ENCODE measurements at places on chromosomes 2 and 18.

DNA sequence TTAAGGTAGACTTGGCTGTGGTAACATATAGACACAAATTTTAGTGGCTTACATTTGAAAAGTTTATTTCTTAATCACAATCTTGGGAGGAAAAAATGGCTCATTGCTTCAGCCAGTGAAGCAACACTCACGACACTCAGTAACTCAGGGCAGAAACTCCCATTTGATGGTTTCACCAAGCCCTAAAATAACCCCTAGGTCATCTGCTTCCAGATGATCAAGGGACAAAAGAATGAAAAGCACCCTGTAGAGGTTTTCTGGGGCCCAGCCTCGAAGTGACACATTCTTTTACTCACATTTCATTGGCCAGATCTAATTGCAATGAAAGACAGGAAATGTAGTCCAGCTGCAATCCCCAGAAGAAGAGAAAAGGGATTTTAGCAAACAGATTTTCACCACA is 275.9 kb downstream of the TMX3 start:
- DNase-seq: no peak

GRCh38 chr2:221025398-221025797 is 546.7 kb downstream of the EPHA4 start:
- no peak for DNase-seq

GRCh38 chr18:48084858-48085257 is 154.4 kb upstream of the SMAD2 start:
- no peak for DNase-seq

DNA sequence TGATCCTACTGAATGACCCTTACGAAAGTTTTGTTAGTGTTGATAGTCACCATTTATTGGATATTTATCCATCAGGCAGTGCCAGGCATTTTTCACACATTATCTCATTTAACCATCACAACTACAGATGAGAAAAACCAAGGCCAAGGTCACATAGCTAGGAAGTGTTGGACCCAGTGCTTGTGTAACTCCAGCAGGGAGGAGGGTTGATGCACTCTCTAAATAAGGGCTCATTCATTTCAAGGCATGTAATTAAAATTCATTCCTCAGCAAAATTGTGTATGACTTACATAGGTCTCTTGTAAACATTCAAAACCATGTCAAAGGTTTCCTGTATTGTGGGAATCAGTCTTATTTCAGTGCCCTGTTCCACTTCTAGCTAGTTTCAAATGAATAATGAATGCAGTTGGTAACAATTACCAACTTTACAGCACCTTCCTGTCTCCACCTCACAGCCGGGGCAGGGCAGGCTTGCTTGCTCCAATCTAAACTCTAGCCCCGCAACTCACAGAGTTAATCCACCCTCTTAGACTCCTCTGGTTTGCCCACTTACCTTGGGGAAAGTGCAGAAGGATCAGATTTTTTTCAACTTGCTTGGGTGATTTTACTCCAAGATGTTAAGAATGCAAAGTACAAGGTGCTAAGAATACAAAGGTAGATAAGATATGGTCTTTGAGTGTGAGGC is 5.8 kb upstream of the MAPRE3 start:
- no peak for DNase-seq

- DNase-seq: peak; percentile 68
Measured at GRCh38 chr2:41966431-41966893, 81.4 kb upstream of the PKDCC start.

DNA sequence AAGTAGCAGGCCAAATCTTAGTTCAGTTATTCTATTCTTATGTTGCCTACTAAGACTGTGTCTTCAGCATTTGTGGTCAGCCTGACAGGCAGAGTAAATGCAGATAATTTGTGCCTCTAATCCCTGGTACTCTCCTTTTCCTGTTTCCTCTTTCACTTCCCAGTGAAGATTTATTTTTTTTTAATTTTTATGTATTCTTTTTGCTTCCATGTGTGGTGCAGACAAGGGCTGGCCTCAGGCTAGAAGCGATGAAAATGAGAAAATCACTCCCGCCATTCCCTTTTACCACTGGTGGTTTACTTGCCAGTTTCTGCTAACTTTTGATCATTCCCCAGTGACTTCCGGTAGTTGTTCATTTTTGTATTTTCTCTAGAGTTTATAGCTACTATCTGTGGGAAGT is 30.9 kb downstream of the DSEL start:
- DNase-seq: no peak

- DNase-seq: no peak
Measured at GRCh38 chr18:48987821-48988220, 37.1 kb upstream of the SMAD7 start.

GRCh38 chr2:71759060-71759459 is 305.7 kb downstream of the DYSF start:
- no peak for DNase-seq

DNA sequence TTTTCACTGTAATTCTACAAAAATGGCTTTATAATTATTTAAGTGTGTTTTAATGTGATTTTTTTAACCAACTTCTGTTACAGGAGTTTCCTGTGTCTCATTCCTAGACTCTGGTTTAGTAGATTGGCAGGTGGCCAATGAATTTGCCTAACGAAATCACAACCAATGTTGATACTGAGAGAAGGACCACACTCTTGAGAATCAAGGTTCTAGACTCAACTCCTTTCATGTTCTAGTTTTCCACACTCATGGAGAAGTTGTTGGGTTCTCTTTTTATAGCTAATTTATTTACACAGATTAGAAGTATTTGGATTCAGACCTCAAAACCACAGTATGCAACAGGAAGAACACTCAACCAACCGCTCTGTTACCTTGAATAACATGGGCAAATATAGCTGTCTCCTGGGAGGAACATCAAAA is 22.6 kb upstream of the USP34 start:
- DNase-seq: no peak

GRCh38 chr18:3511980-3512379 is 62.0 kb downstream of the TGIF1 start:
- DNase-seq: no peak
